ENCODE measurements at places on chromosomes 12 and 14.

GRCh38 chr14:79018836-79019235 lies 848.7 kb downstream of the NRXN3 start:
- DNase-seq, result peak; percentile 56

DNA sequence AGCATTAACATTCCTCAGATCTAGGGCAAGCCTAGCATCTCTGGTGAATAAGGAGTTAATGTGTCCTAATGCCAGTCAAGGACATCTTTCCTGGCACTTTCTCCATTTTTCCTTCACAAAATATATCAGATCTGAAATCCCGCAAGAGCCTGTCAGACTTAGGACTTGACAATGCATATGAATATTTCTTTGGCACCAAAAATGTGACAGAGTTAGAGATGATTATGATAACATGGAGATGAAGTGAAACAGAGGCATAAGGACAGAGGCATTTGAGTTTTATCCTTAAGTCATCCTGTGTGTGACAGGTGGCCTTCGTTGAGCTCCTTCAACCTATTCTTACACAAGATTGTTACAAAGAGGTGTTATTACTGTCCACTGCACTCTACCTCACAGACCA lies 388.0 kb downstream of the EMP1 start:
- DNase-seq, result no peak

DNA sequence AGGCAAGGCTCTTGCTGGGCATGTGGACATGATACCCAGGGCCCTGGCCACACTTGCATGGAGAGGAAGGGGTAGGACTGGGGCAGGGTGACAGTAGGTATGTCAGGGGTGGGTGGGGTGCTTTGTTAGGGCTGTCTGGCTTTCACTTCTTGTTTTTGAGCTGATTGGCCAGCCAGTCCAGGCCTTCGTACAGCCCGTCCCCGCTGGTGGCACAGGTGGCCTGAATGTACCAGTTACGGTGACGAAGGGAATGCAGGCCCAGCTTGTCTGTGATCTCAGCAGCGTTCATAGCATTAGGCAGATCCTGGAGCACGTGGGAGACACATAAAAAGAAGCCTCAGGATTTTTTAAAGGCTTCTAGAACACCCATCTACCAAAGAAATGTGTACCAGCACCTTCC lies 13.5 kb upstream of the FKBP11 start:
- DNase-seq, result no peak

GRCh38 chr14:44453433-44454171 lies 53.5 kb downstream of the FSCB start:
- no peak for DNase-seq

DNA sequence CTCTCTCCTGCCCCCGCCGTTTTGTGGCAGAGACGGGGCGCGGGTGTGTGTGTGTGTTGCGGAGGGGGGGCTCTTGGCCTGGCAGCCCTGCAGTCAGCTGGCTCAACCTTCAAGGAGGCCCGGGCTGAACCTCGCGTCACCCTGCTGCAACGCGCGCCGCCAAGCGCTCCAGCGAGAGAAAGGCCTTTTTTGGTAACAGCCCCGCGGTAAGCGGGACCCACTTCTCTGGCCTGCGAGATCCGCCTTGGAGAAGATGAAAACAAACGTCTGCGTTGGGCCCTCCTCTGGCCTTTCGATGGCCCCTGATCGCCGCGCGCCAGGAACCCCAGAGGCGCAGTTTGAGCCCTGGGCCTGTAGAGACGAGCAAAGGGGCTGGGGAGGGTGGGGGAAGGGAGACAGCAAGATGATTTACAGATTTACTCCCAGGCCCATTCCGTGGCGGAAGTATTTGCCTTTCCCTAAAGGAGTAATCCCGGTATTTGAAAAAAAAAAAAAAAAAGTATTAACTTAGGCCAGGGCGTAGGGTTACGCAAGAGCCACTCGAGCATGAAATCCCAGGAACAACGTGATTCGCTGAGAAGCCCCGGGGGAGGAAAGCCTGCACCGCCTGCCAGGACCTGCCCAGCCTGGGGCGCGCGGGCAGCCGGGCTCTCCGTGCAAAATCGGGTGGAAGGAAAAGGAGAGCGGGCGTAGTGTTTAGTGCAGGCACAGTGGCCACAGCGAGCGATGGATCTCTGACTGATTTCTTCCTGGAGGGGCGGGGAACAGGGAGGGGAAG lies 4.5 kb upstream of the IRF2BPL start:
- DNase-seq, result peak; percentile 98

GRCh38 chr14:66005900-66006434 lies 480.2 kb upstream of the CCDC196 start:
- no peak for DNase-seq

GRCh38 chr14:94441130-94441529 lies 11.5 kb downstream of the SERPINA11 start:
- DNase-seq, result no peak

DNA sequence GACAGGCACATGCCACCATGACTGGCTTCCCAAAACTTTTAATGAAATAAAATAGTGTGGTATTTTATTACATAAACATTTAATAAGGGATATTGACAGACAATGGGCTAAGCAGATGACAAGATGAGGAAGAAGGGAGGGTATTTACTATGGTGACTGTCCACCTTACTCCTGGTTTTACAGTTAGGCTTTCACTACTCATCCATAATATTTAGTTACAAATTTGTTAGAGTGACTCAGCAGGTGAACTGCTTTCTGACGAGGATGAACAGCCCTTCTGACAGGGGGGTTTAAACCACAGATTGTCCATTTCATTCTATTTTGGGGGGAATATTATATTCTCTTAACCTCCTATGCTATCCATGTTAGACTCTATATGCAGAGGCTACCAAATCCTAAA lies 3.6 kb upstream of the PALS1 start:
- no peak for DNase-seq

DNA sequence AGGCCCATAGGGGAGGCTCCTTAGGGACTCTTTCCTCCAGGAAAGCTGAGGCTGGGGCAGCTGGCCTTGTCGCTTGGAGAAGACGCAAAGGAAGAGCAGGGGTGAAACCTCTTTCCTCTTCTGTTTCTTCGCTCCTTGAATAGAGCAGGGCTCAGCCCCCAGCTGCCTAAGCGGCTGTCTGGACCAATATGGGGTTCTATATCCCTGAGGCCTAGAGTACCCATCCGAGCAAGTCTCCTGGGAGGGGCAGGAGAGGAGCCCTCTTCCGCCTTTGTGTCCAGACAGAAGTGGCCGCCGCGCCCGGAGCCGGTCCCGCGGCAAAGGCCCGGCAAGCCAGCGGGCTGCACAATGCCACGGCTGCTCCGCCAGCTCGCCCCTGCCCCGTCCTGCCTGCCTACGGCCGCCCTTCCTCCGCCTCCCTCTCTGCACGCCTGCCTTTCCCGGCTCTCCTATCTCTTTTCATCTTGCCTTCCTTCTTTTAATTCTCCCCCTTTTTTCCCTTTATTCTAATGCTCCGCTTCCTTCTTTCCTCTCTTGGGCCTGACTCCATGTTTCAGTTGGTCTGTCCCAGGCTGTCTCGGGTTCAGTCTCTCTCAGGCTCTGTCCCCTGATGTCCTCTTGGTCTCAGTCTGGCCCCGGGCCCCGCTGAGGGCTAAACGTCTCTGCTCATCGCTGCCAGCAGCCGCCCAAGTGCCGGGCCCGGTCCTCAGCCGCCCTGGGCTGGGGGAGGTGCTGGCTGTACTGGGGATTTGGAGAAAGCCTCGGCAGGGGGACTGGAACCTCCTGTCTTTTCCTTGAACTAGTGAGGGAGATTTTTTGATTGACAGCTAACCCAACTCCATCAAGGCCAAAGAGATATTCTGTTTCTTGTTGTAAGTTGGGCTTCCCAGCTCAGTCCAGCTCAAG lies 2.5 kb upstream of the HOXC9 start:
- DNase-seq, result no peak

All from fibroblast of skin of scalp (primary cell).